KG1 (cell line): ENCODE measurements at places on chromosomes 4 and X.

DNA sequence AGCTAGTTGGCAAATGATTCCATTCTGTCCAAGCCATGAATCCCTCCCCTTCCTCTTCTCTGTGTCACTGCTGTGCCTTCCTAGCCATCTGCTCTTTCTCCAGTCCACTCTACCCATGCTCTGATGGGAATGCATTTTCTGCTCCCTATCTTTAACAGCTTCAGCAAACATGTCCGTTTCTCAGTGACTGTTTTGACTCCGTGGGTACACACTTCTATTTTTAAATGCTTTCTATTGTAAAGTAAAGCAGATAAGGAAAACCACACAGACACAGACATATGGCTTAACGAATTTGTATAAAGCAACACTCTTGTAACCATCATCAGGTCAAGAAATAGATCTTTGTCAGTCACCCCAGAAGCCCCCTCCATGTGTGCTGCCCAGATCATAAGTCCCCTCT lies 72.4 kb upstream of the KLHL13 start:
- no peak for DNase-seq

DNA sequence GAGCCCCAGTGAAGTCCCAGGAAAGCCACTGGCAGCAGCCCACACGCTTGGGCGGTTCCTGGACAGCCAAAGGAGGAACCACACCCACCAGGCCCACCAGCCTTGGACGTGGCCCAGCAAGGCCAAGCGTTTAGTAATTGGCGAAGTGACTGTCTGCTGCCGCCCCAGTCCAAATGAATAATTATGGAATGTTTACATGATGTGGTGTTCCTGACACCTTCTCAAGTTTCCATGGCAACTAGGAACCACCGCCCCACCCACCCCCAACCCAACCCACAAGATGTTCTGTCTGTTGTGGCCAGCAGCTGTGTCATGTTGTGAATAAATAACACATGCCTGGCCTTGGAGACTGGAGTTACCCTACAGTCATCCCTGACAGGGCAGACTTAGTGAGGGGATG lies 22.3 kb downstream of the APLN start:
- DNase-seq: no peak

GRCh38 chrX:153576239-153576870 lies 22.6 kb downstream of the CCNQ start:
- no peak for DNase-seq

DNA sequence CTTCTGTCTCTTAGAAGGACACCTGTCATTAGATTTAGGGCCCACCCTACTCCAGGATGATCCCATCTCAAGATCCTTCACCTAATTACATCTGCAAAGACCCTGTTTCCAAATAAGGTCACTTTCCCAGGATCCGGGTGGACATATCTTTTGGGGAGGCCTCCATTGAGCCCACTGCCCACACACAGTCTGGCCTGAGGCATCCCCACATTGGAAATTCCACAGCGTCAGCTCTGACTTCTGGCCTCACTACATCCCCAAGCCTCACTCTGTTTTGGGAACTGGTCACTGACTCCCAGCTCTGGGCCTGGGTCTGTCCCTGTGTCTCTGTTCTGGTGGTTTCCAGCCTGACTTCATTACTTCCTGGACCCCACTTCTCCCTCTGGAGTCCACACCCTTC lies 285.5 kb downstream of the CRLF2 start:
- no peak for DNase-seq

DNA sequence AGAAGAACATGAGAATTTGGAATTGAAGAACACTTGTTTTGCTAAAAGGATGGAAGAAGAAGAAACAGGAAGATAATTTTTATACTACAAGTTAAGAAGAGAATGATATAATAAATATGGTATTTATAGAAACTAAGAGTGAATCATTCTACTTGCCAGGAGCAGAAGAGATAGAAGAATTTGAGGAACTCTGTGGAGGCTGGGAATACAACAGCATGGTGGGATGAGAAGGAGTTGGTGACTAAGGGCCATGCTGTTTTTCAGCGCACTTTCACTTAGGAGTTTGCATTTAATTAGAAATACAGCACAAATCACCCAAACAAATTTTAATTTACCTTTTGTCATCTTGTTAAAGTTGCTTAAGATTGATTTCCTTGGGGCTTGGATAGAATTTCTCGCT lies 20.5 kb downstream of the HADH start:
- no peak for DNase-seq
